ENCODE measurements at places on chromosomes 5 and 9.

GRCh38 chr5:131640043-131640856 lies 5.2 kb upstream of the RAPGEF6 start:
- no peak for DNase-seq

DNA sequence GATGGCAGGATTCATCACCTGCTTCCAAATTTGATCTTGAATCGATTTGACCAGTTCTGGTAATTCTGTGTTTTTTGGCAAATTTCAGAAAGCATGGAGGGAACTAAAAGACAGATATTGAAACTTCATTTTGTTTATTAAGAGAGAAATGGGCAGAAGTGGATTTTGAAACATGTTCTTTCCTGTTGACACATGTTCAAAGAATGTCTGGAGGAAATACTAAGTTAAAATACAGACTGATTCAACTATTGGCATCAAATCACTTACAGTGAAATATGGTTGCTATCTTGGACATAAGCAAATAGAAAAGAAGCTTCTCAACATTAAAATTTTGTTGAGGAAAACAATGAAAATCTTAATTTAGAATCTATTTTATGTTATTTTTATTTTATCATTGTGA lies 19.3 kb upstream of the GZMK start:
- DNase-seq: no peak

GRCh38 chr9:90070931-90071660 lies 466.3 kb downstream of the GADD45G start:
- DNase-seq: no peak

GRCh38 chr5:199197-199949 lies 8.1 kb downstream of the LRRC14B start:
- no peak for DNase-seq

DNA sequence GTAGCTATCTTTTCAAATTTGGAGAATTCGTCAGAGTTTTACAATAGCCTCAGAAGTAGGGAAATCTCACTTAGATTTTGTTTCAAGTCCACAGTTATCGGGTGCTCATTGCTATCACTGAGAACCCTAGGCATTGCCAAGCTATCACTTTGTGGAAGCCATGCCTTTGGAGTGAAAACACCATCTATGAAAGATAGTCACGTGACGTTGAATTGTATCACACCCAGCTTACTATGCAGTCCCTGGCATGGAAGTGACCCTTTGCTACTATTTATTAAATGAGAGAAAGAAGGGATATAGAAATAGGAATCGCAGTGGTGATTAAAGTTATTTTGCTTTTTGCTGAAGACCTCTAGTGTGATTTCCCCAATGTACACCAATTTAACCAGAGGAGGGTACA lies 97.2 kb downstream of the AOPEP start:
- DNase-seq: no peak

DNA sequence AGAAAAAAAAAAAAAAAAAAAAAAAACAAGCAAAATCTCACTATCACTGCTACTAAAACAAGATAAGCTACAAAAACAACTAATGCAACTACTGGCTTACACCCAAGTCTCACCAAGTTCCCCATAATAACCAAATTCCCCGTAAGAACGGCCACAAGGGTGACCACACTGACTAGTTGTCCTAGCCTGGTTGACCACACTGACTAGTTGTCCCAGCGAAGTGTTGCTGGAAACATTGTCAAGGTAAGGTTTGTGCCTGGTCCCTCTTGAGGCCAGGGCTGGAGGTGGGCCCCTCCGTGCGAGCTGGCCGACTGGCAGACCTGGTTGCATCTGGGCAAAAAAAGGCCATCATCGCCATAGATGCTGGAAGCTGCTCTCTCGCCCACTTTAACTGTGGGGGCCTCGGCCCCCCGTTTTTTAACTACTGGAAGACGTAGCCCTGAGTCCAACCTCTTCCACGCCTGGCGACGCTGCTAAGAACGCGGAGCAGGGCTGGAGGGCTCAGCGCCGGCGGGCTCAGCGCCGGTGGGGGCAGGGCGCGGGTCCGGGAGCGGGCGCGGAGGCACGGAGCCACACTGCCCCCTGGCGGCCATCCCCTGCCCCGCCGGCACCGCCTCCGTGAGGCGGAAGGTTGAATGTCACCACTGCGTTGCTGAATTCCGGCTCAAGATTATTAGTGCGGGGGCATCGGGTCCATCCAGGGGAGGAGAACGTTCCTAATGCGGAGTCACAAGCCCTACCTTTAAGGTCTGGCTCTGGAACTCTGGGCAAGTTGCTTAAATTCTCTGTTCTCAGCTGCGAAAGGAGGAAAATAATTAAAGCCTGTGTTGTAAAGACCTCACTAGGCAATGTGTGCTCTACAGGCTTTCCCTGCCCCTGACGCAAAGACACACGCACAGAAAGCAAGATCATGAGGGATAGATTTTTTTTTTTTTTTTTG lies 84.0 kb downstream of the HSD17B3 start:
- DNase-seq: peak; percentile 59
